GM12891 (cell line): ENCODE measurements at places on chromosomes 3 and 15.
A peak's percentile ranks its signal among the peaks of the same experiment; 100 is the strongest.

DNA sequence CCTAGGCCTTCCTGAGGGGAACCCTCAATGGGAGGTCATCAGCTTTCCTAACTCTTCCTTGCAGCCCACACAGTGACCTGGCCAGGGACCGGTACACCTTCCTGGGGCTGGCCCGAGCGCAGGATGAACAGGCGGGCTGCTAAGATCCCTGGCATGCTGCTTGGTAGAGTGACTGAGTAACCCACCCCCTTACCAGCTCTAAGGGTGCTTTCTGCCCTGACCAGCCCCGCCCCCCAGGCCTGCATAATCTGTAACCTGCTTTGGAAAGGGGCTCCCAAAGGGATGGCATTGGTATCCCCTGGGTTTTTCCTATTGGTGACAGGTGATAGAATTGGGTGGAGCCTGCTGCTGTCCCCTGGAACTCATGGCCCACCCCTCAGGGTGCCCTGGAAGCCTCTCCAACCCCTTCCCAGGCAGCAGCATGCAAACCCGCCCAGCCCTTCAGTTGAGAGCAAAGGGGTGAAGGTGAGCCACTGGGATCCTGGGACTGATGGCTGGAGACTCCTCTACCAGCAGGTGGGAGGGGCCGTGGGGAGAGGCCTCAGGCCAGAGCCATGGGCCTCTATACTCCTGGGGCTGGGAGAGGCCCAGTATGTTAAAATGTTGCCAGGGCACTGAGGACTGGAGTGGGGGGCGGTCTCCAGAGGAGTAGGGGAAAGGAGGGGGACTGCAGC, 11.1 kb upstream of the KIF7 start:
- no peak for DNase-seq

GRCh38 chr3:46447228-46447985, 17.3 kb downstream of the LTF start:
- DNase-seq = no peak

DNA sequence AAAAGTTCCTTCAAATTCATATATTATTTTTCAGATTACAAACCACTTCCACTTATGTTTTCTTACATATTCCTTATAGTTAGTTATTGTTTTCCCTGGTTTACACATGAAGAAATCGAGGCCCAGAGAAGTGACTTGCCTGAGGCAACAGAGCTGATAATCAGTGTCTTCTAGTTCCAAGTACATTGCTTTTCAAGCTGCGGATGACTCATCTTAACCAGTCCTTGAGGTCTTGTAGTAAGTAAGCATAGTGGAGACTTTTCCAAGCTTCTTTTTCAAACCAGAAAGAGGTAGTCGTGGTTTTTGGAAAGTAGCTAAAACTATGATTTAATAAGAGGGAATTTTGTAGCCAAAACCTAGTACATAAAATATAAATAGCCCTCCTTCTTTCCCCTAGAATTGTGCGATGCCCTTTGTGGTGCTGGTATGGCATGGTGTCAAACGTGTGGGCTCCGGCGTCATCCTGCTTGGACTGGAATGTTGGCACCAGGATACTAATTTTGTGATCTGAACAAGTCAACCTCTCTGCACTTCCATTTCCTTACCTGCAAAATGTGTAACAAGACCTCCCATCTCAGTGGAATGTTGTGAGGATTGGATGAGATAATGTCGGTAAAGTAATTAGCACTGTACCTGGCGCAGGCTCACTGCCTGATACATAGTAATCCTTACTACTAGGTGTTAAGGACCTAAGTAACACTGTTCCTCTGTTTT, 19.0 kb upstream of the DLG1 start:
- no peak for DNase-seq

DNA sequence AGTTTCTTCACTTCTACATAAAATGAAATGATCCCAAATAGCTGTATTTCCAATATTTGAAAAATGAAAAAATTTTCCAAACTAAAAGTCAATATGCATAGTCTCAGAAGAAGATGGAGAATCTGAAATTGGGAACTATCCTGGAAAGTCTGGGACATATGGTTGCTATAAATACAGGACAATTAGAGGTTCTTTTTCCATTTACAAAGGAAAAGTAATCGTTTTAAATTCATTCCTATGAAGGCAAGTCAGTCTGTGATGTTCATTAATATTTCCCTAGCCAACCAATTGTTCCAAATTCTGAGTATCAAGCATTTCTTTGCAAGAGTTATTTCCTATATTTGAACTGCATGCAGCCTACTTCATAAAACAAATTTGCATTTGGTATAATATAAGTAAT, 102.2 kb downstream of the NEDD4 start:
- DNase-seq = no peak

- DNase-seq = no peak
Measured at GRCh38 chr3:152060701-152061100, 187.3 kb downstream of the SUCNR1 start.

- no peak for DNase-seq
Measured at GRCh38 chr15:49747340-49747739, 126.5 kb downstream of the DTWD1 start.

- DNase-seq = peak; percentile 35
Measured at GRCh38 chr15:72230197-72231065, 559 bp downstream of the PKM start.

DNA sequence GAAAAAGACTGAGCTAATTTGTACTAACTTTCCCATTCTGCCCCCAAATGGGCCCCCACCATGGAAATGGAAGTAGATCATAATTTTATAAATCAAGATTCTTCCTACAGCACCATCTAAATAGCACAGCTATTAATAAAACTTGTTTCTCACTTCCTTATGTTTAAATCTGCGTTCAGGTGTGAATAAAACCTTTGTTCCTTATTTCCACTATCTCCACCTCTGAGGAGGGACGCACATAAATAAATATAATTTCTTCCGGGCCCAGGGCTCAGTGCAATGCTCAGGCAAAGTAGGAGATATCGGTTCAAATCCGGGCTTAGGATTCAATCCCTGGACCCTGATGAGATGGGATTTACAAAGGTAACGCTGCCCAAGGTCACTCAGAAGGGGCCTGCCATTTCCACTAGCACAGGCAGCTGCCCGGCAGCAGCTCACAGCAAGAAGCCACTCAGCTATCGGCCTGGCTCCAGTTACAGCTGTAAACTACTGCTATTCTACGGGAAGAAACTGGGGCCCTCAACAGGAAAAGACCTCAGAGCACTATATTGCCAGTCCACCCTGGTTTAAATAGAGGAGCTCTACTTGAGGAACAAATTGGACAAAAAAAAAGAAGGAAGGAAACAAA, 52.5 kb downstream of the FOXP1 start:
- DNase-seq = no peak

DNA sequence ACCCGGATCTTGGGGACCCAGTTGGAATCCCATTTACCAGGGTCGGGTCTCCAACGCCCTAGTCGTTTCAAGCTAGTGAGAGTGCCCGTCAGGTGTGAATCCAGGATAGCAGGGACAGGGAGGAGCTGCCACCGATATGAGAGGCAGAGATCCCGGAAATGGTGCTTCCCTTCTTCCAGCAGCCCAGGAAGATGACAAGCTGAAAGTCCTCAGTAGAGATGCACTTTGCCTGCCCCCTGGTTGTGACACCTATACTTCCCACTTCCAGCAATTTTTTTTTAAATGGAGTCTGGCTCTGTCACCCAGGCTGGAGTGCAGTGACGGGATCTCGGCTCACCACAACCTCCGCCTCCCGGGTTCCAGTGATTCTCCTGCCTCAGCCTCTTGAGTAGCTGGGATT, 503.0 kb downstream of the NTRK3 start:
- no peak for DNase-seq

DNA sequence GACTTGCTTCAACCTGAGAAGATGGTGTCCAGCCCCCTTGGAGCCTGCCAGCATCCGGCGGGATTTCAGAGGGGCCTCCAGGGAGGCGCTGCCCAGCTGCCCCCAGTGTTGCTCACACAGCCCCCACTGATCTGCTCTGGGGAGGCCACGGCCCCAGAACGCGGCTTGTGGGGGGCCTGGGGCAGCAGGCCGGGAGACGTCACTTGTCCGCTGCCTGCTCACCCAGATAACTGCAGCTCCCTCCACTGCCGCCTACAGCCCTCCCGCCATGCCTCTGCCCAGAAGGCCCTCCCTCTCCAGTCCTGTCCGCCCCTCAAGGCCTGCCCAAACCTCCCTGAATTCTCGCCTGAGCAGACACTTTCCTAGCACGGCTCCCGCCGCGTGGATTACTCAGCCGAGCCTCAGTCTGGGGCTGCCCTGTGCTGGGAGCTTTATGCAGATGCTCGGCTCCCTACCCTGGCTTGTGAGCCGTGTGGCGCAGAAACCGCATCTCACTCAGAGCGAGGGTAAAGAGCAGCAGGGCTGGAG, 17.2 kb upstream of the ADIPOQ start:
- DNase-seq = no peak

GRCh38 chr15:57337868-57338411, 38.4 kb upstream of the CGNL1 start:
- no peak for DNase-seq

- no peak for DNase-seq
Measured at GRCh38 chr3:150083655-150084042, 113.0 kb upstream of the PFN2 start.

DNA sequence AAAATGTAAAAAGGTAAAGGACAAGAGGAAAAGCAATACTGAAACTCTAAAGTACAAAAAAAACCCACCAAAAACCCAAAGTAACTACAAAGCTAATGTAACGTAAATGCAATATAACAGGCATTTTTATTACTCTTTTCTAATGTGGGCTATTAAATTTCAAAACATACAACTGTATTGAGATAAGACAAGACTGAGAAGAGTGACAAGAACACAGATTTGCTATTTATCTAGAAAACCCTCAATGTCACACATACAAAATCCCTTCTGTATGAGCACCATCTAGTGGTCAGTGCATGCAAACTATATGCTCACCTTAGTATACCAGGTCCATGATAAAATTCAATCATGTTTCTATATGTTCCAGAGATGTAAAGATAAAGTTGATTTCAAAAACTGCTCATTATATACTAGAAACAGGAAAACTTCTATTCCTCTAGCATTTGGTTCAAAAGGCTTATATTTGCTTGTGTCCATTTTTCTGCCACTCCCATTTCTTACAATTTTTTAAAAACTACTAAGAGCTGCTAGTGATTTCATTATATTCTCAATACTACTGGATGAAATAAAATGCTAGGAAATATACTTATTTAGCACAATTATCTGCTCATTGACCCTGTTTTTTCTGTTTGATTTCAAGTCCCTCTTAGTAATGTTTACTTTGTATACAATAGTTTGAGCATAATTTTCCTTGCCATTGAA, 111.4 kb downstream of the DLG1 start:
- peak; percentile 9 for DNase-seq

DNA sequence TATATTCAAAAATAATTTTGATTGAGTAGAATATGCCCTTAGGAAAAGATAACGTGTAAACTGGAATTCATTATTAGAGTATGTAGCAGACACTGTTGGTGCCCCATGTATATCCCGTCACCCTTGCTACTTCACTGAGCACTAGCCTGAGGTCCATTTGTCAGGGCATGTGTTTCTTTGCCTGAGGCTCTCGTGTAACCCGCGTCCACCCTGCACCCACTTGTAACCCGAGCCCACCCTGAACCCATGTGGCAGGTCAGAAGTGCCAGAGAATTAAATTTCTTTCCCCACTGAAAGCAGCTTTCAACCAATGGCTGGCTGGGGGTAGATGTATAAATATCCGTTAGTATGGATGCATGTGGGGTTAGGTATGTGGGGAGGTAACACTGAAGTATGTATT, 474.2 kb upstream of the ZNF385D start:
- DNase-seq = no peak

DNA sequence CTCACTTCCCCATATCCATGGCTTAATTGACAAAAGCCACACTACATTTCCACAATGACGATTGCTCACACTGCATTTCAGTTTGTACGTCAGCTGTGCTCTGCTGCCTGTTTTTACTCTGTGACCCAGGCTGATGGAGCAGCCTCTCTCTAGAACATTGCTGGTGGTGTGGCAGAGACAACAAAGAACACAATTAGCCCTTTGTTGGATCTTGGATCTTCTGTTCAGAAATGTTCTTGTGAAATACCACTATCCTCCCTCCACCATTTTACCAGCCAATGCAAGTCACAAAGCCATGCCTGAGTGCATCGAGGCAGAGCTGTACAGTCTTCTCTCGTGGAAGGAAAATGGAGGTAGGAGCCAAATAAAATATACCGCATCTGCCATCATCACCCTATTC, 56.9 kb upstream of the TBC1D5 start:
- no peak for DNase-seq

DNA sequence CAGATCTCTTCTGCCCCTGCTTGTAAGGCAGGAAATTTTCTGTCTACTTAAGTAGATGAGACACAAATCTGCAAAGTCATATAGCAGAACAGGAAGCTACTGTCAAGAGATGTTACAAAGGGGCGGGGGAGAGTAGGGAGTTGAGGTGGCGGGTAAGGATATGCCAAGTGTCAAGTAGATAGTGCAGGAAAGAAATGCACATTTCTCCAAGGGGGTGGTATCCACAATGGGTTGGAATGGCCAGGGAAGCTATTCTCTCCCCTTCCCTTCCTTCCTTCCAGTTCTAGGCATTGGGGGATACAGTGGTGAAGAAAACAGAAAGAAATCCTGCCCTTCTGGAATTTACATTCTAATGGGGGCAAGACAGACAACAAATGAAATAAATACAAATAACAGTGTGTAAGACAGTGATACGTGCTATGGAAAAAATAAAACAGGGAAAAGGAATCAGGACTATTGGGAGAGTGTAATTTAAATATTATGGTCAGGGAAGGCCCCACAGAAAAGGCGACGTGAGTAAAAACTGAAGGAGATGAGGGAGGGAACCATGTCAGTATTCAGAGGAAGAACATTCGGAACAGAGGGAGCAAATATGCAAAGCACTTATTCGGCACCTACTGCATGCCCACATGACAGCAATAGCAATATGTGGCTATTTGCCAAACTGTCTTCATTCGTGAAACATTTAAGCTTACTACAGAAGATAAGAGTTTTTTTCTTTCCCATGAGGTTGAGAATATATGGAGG, 42.8 kb upstream of the RNU6-1 start:
- DNase-seq = no peak
